Stimulated activated CD4-positive, alpha-beta T cell treated with anti-CD3 and anti-CD28 coated beads, TNF-alpha, amount 100 ng/mL, for 48 hours (primary cell): ENCODE measurements at places on chromosomes 7 and 10.

DNA sequence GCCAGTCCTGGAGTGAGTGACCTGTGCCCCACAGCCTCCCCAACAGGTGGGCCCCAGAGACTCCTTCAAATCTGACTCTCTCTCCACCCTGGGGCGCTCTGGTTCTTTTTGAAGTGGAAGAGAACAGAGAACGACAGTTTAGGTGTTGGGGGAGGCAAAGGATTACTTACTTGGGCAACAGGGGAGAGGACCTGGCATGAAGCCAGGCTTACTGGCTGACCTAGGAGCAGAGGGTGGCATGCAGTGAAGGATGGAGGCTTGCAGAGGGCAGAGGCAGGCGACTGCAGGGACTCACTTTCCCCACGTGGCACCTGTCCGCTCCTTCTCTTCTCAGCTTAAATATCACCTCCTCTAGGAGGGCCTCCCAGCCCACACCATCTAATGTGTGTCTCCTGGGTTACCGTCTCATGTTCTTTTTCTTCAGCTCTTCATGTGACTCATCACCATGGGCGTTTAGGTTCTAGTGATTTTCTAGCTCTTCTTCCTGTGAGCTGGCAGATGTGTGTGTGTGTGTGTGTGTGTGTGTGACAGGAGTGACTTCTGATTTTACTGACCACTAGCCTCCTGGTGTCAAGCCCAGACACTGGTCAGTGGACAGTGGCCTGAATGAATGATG is 15.5 kb downstream of the LZTS2 start:
- DNase-seq = no peak

- DNase-seq = no peak
Observed at GRCh38 chr7:46626261-46626660, 705.2 kb upstream of the IGFBP3 start.

DNA sequence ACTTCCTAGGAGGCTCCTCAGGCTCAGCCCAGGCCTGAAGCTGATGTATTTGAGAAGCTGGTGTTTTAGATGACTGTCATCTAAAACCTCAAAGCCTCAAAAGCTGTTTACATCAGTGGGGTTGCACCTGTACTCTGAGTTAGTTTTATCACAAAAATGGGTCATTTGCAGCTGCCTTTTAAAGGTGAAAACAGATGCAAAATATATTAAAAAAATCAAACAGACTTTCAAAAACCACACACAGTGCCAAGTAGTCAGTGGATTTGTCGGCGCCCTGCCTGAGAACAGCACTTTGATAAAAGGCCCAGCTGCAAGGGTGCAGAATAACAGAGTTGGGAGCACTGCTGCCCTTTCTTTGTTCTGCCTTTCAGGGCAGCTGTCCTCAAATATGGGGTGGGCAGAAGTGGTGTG is 103.0 kb downstream of the VOPP1 start:
- no peak for DNase-seq

- no peak for DNase-seq
Observed at GRCh38 chr7:29605671-29606070, 42.0 kb downstream of the PRR15 start.

- no peak for DNase-seq
Observed at GRCh38 chr10:71580926-71581325, 138.7 kb downstream of the C10orf105 start.

DNA sequence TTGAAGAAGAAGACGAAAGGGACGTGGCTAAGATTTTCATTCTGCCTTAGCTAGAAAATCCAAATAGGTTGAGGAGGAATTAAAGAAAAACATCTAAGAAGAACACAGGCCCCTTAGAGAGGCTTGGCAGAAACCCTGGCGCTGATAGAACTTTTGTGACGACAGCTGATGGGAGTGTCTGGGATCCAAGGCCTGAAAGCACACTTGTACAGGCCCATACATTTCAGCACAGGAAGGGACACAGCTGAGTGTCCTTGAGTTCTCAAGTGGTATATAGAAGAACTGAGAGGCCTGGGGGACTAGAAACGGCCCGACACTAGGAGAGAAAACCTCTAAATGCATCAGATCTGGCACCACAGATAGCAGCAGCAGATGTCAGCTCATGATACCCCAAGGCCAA is 39.5 kb downstream of the PRPS1L1 start:
- DNase-seq = no peak

- no peak for DNase-seq
Observed at GRCh38 chr7:149286811-149287400, 24.9 kb downstream of the ZNF783 start.

DNA sequence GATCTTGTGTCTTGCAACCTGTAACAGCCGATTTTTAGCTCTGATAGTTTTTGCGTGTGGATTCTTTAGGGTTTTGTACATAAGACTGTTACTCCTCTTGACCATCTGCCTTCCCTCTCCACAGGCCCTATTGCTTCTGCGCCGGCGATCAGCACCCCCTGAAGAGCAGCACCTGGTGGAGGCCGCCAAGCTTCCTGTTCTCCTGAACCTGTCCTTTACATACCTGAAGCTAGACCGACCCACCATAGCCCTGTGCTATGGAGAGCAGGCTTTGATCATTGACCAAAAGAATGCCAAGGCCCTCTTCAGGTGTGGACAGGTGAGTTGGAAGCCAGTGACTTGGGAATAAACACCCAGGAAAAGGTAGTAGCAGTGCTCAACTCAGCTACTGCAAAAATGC is 12.6 kb downstream of the FKBP6 start:
- no peak for DNase-seq

GRCh38 chr10:123637326-123637880 is 28.8 kb upstream of the GPR26 start:
- DNase-seq = no peak

DNA sequence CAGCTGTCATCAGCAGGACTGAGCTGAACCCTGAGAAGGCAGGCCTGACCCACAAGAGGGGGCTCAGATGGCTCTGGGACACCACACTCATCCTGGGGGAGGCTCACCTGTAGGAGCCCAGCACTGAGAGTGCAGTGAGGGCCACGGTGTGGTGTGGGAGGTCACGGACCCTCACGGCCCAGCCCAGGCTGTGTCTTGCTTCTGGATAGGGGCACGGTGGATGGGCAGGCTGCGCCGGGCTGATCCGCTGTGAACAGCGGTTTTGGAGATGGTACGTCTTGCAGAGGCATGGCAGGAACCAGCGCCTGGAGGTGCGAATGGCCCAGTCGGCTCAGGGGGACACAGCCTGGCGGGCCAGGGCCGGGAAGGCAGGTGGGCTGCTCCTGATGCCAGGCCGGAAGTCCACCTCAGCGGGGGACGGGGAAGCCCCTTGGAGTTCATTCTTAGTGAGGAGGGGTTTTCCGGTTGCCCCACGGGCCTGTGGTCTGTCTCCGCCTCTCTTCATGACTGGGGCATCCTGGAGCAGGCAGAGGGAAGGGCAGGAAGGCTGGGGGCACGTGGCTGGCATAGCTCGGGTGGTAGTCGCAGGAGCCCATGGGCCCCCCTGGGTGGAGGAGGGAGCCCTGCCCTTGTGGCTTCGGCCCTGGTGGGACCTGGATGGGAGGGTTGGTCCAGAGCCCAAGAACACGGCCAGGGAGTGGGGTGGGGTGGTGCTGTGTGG is 112.5 kb downstream of the UNCX start:
- no peak for DNase-seq

DNA sequence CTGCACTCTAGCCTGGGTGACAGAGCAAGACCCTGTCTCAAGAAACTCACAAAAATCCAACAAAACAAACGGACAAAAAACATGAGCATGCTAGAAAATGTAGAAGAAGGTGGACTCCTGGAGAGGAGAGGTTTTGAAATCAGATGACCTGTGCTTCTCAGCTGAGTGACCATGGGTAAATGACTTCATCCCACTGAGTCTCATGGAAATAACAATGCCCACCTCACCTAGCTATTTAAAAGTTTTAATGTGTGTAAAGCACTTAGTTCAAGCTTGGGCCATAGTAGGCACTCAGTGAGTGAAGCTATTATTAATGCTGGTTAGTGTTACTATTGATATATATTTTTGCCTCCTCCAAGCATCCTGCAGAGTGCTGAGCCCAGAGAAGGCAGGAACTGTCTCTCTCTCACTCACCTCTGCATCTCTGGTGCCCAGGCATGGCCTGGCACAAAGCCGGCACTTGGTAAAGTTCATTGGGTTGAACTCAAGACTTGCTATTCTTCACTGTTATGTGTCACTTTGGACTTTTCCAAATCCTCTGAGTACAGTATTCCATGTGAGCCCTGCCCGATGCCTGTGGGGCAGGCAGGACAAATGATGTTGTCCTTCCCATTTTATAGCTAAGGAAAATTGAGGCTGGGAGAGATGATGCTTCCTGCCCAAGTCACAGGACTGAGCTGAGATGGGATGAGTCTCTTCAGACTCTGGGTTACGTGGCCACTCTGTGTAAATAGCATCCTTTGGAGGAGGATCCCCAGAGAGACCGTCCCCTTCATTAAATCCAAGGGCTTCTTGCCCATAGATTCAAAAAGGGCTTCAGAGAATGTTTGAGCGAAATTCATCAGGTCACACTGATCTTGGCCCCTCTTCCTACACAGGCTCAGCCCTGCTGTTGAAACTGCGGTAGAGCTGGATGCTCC is 81.4 kb upstream of the EMX2 start:
- no peak for DNase-seq

DNA sequence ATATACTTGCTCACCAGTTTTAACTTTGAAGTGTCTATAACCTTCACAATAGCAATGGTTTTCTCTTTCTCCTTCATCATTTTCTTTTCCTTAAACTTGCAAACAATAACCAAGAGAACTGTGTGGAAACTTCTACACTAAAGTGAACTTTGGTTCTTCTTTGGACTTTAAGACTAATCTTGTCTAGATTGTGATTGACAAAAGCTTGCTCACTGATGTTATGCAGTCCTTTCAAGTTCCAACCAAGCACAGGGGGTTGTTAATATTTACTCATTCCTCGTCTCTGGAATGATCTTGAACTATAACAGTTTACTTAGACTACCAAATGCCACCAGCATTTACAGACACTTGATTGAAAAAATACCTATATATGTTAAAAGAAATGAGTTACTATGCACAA is 62.4 kb downstream of the TFEC start:
- no peak for DNase-seq

- DNase-seq = no peak
Observed at GRCh38 chr10:14585287-14586193, 189.2 kb downstream of the FAM107B start.

DNA sequence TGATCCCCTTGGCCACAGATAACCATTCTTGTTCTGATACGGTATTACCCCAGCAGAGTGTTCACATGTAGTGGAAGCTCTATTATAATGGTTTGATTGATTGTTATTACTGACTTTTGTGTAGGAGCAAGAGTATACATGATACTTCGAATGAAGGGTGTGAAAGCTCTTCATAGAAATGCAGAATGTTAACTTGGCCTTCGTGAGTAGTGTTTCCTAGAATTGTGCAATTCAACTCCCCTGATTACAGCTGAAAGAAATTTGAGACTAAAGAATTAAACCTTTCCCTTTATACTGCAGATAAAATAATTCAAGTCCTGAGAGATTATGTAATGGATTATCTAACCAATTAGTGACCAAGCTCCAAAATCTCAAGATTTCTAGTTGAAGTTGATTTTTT is 38.2 kb downstream of the MKLN1 start:
- no peak for DNase-seq

- no peak for DNase-seq
Observed at GRCh38 chr7:135964791-135965190, 12.4 kb downstream of the MTPN start.

DNA sequence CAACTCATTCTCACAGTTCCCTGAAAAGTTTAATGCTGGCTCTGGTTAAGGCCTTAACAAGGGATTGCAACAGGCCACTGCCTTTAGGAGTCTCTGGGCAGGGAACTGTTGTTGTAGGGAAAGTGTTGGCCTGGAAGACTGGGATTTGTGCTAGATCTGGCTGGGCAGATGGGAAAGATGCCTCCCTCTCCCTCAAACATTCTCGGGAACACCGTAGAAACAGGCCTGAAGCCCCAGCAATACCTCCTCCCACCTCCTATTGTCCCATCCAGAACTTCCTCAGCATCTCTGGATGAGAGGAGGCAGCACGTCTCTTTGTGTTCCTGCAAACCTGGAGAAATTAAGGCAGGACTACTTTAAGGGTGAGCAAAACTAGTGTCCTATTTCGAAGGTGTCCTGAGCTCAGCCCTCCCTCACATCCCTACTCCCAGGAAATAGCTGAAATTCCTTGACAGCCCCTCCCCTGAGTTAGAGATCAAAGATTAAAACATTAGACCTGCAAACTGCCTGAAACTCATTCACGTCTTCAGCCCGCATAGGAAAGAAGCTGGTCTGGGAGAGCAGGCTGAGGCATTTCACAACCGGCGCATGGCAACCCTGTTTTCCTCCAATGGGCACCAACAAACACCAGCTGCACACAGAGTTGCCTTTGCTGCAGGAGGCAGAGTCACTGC is 10.9 kb upstream of the MAP3K8 start:
- no peak for DNase-seq

- DNase-seq = no peak
Observed at GRCh38 chr10:1083581-1083980, 27.4 kb downstream of the WDR37 start.

GRCh38 chr7:155255071-155255470 is 42.6 kb upstream of the INSIG1 start:
- DNase-seq = no peak

- no peak for DNase-seq
Observed at GRCh38 chr7:67447297-67447696, 450.7 kb downstream of the TYW1 start.

- DNase-seq = no peak
Observed at GRCh38 chr10:59891936-59892335, 14.4 kb downstream of the CCDC6 start.

GRCh38 chr7:11612737-11613136 is 219.3 kb downstream of the THSD7A start:
- DNase-seq = no peak

DNA sequence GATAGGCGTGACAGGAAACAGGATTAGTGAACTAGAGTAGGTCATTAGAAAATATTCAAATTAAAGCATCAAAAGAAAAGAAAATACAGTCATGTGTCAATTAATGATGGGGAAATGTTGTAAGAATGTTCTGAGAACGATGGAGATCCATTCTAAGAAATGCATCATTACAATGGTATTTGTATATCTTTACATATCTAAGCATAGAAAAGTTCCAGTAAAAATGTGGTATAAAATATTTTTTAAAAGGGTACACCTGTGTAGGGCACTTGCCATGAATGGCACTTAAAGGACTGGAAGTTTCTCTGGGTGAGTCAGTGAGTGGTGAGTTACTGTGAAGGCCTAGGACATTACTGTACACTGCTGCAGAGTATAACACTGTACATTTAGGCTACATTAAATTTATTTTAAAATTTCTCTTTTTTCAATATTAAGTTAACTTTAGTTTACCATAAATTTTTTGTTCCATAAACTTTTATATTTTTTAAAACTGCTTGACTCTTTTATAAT is 282.5 kb downstream of the BMPER start:
- no peak for DNase-seq

- DNase-seq = no peak
Observed at GRCh38 chr10:16644146-16644545, 122.5 kb upstream of the C1QL3 start.

- DNase-seq = no peak
Observed at GRCh38 chr10:122504610-122504950, 43.2 kb downstream of the HTRA1 start.

- DNase-seq = no peak
Observed at GRCh38 chr10:27944005-27944404, 54.9 kb downstream of the ODAD2 start.
